ENCODE measurements at places on chromosomes 3 and 15. TPM values are rescaled to one million over a fixed set of nuclear protein-coding genes. Genes with fewer than 3 reads are reported as not detected.

DNA sequence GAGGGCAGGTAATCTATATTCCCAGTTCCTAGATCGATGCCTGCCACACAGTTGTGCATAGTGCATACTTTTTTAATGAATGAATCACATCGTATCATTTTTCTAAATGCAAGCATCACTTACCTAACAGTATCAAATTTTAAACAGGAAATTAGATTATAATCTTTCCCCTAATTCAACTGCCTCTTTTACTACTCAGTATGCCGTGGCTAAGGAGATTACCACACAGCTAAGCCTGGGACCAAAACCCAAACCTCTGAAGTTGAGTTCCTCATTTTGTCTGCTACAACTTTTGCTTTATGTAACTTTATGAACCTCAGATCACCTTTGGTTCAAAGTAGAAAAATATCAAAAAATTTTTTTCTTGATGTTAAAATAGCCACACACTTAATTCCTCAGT is 53.2 kb upstream of the FNDC3B start:
- no peak for DNase-seq

MEGF11 gene
- total RNA-seq: not detected

DNA sequence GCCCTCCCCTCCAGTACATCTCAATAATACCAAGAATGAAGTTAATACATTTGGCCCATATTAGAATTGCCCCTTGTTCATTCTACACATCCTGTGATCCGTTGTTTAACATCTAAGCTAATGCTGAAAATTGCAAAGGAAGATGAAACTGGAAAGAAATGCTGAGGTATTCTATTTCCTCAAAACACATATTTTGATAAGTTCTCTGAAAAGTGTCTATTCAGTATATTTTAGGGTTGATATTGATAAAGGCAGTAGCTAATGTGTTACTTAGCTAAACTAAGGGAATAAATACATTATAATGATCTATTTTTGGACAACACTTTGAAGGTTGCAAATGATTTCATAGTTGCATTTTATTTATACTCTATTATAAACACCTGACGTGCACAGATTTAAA is 702.6 kb upstream of the ROBO1 start:
- no peak for DNase-seq

GRCh38 chr3:38541806-38542205 is 45.7 kb downstream of the EXOG start:
- DNase-seq: no peak

DNA sequence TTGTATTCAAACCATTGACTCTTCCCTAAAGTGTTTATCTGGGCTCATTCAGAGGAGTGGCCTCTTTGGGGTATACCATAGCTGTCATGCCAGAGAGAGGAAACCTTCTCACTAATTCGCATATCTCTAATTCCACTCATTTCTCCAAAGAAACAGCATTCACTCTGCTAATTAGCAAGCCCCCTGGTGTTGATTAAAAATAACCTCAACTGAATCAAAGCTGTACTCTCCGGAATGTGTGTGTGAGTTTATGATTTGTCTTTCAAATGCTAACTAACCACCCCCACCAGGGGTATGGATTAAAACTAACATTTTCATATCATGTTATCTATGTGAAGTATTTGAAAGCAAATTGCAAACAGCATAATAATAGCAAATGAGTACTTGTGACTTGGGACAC is 45.5 kb downstream of the PAQR5 start:
- no peak for DNase-seq

GRCh38 chr3:9762871-9763270 is 6.9 kb downstream of the CAMK1 start:
- DNase-seq: no peak

Measured in colonic mucosa (tissue), 4 donors.